RWPE1 (cell line): ENCODE measurements at places on chromosomes 7 and 10.
A peak's percentile ranks its signal among the peaks of the same experiment; 100 is the strongest.

GRCh38 chr10:32426186-32426585 lies 19.8 kb upstream of the CCDC7 start:
- DNase-seq, result no peak

- no peak for DNase-seq
Observed at GRCh38 chr7:142774826-142775225, 4.1 kb downstream of the PRSS2 start.

DNA sequence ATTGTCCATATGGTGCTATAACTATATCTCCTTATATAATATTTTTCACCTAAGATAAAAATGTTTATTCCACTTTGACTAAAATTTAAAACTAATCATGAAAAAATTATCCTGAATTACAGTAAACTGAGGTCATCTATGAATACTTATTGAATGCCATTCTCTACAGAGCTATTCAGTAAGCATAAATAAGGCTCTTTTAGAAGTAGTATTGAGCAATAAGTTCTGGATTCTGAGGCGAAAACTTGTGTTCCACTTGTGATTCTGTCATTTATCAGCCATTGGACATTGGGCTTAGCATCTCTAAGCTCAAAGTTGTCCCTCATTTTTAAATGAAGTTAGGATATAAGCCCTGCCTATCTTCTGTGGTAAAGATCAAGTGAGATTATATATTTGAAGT lies 130.8 kb downstream of the WNT2 start:
- DNase-seq, result no peak

DNA sequence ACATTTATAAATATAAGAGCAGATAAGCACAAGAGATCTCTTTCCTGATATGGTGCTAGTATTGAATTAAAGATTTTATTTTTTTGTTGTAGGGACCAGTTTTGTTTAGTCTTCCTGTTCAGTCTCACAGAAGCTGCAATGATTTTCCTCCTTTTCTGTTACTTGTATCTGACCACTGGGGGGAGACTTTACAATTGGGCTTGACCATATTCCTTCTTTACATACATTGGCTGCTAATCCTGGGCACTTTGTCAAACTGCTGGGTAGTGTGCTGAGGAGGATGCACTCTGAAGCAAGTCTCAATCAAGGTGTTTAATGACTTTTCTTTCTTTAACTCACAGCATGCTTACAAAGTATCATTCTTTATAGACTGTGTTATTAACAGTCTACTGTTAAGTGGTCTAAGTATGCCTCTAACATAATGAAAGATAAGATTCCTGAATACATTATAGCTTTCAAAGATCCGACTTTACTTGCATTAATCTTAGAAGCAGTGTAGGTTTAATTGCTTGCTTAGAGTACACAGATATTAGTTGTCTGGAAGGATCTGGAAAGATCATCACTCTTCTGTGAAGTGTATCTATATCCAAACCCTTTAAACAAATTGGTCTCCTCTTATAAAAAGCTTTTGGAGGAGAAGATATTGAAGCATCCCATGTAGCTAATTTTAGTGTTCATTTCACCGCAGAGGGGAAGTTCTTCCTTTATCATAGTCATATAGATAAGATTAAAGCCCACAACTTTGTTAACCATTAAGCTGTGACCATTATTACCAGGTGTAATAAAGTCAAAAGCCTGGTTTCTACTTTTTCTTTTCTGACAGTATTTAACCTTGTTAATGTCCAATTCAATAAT lies 3.1 kb downstream of the PALS2 start:
- DNase-seq, result peak; percentile 72

DNA sequence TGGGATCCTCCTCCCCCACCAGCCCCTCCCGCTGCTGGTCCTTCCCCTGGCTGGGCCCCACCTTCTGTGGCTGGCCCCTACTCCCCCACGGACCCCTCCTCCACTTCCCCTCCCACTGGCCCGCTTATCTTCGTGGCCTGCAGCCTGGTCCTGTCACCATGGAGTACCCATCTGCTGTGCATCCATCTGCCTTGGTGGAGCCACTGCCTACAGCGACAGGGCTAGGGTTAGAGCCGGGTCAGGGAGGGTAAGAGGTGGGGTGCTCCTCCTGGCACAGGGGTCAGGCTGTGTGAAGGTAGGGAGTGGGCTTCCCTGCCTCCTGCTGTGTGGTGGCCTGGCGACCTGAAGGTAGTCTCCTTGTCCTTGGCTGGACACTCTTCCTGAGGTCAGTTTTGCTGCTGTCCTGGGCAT lies 5.2 kb downstream of the ADCY1 start:
- no peak for DNase-seq

DNA sequence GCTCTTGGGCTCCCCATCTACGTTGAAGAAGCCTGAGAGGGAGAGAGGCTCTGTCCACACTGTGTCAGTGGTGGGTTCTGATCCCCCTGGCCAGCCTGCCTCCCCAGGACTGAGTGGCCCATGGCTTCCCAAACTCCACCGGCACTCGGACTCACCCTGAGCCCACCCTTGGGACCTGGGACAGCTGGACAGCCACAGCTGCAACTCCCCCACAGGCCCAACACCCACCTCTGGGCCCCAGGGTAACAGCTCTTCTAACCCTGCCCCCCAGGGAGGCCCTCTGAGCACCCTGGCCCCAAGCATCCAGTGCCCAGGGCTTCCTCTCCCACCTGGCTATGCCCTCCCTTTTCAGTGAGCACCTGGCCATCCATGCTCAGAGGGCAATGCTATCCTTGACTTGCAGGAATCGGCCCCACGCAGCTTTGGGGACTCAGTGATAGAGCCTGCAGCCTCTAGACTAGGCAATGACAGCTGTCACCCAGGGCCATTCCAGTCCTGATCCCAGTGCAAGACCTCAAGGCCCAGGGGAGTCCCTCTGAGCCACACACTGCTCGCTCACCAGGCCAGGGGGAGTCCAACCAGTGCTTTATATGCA lies 17.9 kb downstream of the OGDHL start:
- no peak for DNase-seq

DNA sequence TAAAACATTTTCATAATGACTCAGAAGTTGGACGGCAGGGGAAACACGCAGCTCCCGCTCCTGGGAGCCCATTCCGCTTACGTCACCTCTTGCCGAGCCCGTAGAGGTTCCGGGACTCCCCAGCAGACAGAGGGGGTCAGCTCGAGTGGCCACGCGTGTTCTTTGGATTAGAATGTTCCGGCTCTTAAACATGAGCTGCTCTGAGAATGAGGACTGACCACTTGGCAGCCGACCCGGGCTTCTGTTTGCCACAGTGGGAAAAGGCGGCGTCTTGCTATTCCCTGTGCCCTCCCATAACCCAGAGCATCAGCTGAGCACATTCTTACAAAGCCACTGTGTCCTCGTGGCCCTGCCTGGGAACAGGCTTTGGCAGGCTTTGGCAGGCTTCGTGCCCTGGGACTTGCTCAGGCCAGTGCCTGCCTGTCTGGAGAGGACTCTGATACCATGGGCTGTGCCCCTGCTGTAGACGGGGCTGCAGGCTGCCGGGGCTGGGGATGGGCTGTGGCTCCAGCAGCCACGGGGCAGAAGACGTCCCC lies 40.1 kb downstream of the PFKP start:
- peak; percentile 87 for DNase-seq

- DNase-seq, result peak; percentile 55
Observed at GRCh38 chr10:4353964-4354363, 472.0 kb upstream of the AKR1E2 start.

DNA sequence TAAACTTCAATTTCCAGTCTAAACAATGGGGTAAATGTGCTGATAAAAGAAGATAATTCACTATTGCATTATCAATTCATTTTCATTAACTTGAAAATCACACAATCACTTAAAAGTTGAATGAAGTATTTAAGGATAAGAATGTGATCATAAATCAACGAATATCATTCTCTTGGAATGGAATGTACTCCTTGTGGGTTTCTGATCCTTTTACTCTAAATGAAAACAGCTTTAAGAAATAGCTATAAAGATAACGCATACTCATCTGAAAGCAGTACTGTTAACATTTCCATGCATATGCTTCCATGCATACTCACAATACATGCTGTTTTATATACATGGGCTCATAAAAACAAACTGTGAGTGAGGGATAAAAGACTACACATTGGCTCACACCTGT lies 108.8 kb downstream of the ATE1 start:
- DNase-seq, result no peak

GRCh38 chr10:93139059-93139655 lies 65.5 kb downstream of the CYP26A1 start:
- DNase-seq, result no peak

GRCh38 chr10:90175161-90175681 lies 473.8 kb downstream of the KIF20B start:
- DNase-seq, result peak; percentile 58

DNA sequence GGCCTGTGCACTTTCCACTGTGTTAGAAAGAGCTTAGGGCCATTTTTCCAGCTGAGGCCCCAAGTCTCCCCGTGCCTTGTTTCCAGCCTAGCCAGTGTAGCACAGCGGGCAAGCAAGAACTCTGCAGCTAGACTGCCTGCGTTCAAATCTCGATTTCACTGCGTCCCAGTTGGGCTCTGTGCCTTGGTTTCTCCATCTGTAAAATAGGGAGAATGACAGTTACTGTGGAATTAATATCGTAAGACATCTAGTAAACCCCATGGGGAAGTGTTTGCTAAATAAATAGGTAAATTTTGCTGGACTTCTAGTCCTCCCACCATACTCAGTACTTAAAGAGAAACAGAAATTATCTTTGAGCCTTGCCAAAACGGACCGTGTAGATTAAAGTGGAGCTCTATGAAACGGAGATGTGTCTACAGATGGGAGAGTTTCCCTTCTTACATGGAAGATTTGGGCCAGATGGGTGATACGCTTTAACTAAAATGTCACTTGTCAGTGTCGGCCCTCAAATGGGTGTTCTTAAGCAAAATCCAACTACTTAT lies 3.5 kb upstream of the HKDC1 start:
- DNase-seq, result no peak

GRCh38 chr10:129716211-129716681 lies 247.8 kb downstream of the EBF3 start:
- DNase-seq, result no peak

DNA sequence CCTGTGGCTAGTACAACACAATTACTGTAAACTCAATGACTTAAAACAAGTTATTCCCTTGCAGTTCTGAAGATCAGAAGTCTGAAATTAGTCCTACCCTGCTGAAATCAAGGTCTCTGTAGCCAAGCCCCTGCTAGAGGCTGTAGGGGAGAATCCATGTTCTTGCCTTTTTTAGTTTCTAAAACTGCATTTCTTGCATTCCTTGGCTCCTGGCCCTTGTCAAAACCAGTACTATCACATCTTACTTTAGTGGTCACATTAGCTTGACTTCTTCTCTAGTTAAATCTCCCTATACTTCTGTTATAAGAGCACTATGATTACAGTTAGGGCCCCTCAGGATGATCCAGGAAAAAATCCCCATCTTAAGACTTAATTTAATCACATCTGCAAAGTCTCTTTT lies 567.0 kb downstream of the GFRA1 start:
- DNase-seq, result no peak

- peak; percentile 14 for DNase-seq
Observed at GRCh38 chr10:95628786-95629185, 27.7 kb downstream of the ALDH18A1 start.

GRCh38 chr10:113127901-113128283 lies 177.8 kb downstream of the TCF7L2 start:
- no peak for DNase-seq

DNA sequence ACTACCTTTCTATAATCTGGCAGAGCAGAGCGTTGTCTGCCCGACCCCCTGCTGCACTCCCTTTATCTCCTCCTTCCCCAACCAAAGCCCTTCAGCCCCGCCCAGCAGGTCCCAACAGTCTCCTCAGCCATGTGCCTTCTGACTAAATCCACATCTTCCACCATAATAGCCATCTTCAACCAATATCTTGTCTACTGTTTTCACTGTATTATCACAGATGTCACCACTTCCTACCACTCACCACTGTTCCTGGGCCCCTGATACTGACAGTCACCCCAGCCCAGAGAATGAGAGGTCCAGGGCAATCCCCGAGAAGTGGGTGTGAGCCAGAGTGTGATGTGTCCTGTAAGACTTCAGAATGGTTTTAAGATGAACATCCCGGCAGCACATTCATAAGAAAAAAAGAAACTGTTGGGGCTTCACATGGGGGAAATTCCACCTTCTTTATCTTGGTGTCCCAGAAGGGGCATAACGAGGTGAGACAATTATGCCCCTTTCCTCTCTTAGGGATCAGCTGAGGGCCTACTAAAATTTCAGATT lies 25.3 kb downstream of the CCDC6 start:
- no peak for DNase-seq

GRCh38 chr10:113961182-113962031 lies 82.3 kb upstream of the ADRB1 start:
- DNase-seq, result no peak

DNA sequence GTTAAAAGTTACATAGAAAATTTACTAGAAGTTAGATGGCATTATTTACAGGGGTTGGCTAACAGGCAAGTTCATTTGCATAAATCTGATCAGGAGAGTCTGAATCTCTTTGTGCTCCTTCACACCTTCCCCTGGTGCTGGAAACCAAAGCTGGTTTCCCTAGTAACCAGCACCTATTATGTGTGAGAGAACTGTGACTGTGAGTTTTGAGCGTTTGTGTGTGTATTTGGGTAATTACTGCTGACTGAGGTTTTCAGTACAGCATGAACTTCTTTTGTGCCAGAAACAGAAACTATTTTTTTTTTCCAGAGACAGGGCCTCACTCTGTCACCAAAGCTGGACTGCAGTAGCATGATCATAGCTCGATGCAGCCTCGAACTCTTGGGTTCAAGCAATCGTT lies 10.3 kb upstream of the IFIT1B start:
- no peak for DNase-seq

DNA sequence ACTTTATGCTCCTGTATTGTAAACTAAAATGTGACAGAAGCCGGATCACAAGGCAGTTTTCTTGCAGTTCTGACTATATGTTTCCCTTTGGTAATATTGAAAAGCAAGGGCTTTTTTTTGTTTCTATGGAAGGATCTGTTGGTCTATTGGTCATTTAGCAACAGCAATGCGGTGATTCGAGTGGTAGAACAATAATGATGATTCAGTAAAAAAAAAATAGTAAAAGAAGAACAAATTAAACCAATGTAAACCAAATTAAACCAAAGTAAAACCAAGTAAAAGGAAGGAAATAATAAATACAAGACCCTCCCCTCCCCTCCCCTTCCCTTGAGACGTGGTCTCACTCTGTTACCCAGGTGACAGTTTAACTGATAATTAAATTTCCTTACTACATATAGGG lies 17.8 kb upstream of the CCNY start:
- no peak for DNase-seq

DNA sequence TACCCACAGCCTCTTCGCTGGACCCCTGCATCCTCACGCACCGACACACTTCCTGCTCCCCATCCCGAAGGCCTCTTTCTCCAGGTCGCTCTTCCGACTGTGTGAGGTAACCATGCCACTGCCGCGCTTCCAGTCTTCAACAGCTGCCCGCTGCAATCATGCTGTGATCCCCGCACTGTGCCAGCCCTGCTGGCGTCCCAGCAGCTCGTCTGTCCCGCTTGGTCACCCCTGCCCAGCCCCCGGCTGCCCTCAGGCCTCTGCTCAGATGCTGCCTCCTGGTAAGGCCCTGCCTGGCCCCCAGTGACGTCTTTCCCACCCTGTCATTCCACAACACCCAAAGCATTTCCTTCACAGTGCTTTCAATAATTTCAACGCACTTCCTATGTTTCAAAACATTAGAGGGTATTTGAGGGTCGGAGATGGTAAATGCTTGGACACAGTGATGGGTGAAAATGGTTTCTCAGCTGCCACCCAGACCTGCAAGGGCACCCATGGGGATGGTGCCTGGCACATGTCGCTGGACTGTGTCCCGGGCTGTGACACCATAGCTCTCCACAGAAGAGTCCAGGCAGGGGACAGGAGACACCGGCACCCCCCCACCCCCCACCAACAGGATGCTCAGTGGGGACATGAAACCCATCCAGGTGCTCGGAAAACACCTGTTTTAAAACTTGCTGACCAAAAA lies 125.2 kb downstream of the MAD1L1 start:
- no peak for DNase-seq

GRCh38 chr10:87661861-87662785 lies 2.4 kb downstream of the PAPSS2 start:
- no peak for DNase-seq
